Gastrocnemius medialis (tissue), 4 donors: ENCODE measurements at places on chromosomes 7 and 10. TPM values are rescaled to one million over a fixed set of nuclear protein-coding genes. Genes with fewer than 3 reads are reported as not detected.

- DNase-seq = no peak
These were observed 232.4 kb upstream of the MYO3A start for GRCh38 chr10:25701652-25702051.

GRCh38 chr10:94011296-94011695 is 17.6 kb downstream of the PLCE1 start:
- DNase-seq = no peak

DNA sequence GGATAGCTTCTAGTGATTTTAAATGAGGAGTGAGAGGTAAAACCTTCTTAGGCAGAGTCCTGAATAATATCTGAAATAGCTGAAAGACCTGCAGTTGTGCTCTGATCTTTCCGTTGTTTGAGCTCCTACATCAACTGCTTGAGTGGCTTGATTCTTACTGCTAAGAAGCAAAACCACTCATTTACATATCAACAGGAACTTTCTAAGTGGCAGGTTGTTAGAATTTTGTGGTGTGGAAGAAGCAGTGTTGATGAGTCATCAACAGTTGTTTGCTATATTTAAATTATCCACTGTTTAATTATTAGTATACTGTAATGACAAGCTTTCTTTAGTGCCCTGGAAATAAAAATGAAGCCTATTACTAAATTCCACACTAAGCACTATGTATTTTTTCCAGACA is 689.5 kb downstream of the DNAJB9 start:
- no peak for DNase-seq

- no peak for DNase-seq
These were observed 30.2 kb upstream of the CYP26C1 start for GRCh38 chr10:93030409-93030808.

DNA sequence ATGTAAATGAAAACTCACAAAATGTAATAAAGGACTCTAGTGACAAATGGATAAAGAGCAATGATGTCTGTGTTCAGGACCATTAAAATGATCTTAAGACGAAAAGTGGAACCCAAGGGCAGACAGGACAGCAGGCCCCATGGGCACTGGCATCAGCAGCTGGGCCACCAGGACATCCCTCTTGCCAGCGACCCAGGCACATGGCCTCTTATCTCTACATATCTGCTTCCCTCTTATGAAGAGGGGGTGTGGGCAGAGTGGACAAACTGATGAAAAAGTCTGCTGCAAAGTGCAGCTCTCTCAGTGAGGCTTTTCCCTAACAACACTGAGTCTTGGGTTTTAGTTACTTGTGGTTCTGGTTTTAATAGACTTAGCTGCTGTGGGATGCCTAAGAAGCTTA is 44.8 kb upstream of the ANKRD1 start:
- DNase-seq = no peak

- no peak for DNase-seq
These were observed 18.0 kb upstream of the SEM1 start for GRCh38 chr7:96727534-96728088.

- DNase-seq = no peak
These were observed 124.4 kb upstream of the PFKP start for GRCh38 chr10:2942938-2943337.

- DNase-seq = no peak
These were observed 332.3 kb upstream of the PRKCQ start for GRCh38 chr10:6912424-6912823.

DNA sequence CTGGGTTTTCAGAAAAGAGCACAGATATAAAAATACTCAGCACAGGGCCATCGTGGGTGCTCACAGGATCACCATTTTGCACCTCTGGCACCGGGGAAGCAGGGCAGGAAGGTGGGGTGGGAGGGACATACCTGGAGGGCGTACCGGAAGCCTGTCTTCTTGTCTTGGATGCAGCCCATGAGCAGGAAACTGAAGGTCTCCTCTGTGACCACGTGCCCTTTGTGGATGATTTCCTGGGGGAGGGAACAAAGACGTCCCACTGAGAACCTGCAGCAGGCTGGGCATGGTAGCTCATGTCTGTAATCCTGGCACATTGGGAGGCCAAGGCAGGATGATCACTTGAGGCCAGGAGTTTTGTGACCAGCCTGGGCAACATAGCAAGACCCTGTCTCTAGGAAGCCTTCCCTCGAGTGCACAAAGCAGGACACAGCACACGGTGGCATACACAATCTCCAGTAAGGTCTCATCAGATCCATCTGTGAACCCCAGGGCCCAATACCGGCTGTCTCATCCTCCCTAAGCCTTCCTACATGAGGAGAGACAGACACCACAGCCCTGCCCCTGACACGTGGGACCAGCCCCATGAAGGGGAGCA is 9.5 kb downstream of the PTCD1 start:
- DNase-seq = no peak

- no peak for DNase-seq
These were observed 29.9 kb upstream of the COL1A2 start for GRCh38 chr7:94364816-94365215.

DNA sequence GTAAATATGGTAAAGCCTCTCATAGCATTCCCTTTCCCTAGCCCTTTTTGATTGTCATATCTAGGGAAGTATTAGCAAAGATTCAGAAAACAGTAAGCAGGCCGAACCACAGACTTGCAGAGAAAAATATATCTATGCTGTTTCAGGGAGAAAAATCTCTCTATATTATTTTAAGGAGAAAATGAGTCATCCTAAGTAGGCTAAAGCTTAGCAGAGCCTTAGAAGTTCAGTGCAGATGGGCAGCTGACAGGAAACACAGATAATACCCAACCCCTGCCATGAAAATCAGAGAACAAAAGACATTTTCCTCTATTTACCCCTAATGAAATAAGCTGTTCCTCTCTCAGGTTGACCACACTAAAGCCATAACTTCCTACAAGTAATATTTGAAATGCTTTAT is 16.5 kb downstream of the C1QL3 start:
- DNase-seq = no peak

- DNase-seq = no peak
These were observed 159.7 kb upstream of the YAE1 start for GRCh38 chr7:39406467-39406866.

Gene SFTPA1
- total RNA-seq = not detected

Gene ALDH18A1
- total RNA-seq = 6.5 TPM

Gene CRTAC1
- total RNA-seq = not detected

Gene MOGAT3
- not detected for total RNA-seq

Gene GRID2IP
- total RNA-seq = not detected

Gene AKR1D1
- not detected for total RNA-seq

Gene SPDYE1
- total RNA-seq = not detected

Gene NOS3
- total RNA-seq = 3.5 TPM
